Activated CD4-positive, alpha-beta T cell treated with anti-CD3 and anti-CD28 coated beads, Interleukin-2, amount 50 U/mL, for 24 hours (primary cell): ENCODE measurements at places on chromosomes 1 and 21.

DNA sequence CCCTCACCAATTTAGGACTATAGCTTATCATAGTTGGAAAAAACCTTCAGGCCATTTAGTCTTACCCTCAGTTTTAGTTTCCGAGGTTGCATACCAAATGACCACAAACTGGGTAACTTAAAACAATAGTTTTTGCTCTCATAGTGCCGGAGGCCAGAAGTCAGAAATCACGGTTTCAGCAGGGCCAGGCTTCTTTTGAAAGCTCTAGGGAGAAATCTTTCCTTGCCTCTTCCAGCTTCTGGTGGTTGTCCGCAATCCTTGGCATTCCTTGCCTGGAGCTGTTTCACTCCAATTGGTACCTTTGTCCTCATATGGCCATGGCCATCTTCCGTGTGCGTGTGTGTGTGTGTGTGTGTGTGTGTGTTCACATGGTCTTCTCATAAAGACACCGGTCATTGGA, 12.4 kb upstream of the PLXNA2 start:
- DNase-seq = no peak

DNA sequence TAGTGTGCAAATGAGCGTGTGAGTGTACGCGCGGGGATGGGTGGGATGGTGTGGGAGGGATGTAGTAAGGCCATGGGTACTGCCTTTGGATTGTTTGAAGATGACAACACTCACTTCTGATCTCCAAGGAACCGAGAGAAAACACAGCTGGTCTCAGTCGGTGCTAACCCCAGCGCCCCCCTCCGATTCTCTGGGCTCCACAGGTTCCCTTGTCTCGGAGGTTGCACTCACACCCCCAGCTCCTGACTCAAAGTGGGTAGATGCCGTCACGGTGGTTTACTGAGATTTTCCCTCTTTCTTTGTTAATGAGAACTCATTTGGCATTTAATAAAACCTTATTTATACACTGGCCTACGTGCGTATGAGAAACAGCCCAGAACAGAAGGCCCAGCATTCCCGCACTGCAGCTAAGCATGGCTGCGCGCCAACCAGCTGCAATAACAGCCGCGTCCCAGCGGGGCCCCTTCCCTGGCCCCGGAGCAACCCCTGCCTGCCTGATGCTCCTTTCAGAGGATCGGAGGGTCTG, 25.8 kb downstream of the ABCA4 start:
- DNase-seq = no peak

DNA sequence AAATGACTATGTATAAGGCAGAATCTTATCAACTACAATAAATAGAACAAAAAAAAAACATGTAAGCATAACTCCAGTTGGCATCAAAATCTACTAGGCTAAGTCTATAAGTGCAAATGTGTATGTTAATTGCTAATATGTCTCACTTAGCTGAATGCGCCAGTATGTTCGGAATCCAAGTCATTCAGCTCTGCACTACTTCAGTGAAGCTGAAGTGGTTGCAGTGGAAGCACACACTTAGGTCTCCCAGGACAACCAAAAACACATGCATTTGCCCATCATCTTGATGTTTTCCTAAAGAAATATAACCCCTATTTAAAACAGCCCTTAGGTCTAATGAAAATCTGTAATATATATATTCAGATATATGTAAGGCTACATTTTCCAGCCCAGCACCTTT, 41.0 kb upstream of the RGS2 start:
- no peak for DNase-seq

DNA sequence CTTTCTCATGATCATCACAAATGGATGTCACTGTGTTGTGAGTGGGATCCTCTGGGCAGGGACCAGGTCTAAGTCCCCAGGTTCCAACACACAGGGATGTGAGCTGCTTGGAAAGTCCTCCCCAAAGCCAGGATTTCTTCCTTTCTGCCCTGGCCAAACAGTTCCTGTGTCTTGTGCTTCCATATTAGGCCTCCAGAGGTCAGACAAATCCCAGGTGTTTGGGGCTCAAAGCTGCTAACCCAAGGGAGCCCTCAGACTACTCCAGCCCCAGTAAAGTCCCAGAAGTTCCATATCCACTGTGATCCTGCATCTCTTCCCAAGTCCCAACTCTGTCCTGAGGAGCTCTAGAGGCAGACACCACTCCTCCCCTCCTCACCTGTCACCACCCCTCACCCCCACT, 27.7 kb upstream of the MAGOH start:
- no peak for DNase-seq

DNA sequence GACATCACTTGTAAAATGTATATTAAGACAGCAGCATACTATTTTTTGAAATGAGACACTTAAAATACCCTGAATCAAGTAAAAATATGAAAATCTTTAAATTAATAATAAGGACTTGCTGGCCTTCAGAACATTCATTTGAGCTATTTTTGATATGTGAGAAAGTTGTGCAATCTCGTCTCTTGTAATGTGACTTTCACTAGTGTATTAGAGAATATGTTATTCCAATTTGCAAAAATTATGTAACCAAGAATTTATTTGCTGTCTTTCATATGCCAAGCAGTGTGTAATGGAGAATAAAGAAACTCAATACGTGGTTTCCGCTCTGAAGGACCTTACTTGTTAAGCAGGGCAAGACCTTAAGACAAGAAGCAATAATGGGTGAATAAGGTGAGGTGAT, 375.0 kb upstream of the RUNX1 start:
- DNase-seq = no peak

- no peak for DNase-seq
Measured at GRCh38 chr21:39467746-39468145, 16.0 kb downstream of the SH3BGR start.

- no peak for DNase-seq
Measured at GRCh38 chr1:153336650-153337049, 12.0 kb downstream of the PGLYRP4 start.

DNA sequence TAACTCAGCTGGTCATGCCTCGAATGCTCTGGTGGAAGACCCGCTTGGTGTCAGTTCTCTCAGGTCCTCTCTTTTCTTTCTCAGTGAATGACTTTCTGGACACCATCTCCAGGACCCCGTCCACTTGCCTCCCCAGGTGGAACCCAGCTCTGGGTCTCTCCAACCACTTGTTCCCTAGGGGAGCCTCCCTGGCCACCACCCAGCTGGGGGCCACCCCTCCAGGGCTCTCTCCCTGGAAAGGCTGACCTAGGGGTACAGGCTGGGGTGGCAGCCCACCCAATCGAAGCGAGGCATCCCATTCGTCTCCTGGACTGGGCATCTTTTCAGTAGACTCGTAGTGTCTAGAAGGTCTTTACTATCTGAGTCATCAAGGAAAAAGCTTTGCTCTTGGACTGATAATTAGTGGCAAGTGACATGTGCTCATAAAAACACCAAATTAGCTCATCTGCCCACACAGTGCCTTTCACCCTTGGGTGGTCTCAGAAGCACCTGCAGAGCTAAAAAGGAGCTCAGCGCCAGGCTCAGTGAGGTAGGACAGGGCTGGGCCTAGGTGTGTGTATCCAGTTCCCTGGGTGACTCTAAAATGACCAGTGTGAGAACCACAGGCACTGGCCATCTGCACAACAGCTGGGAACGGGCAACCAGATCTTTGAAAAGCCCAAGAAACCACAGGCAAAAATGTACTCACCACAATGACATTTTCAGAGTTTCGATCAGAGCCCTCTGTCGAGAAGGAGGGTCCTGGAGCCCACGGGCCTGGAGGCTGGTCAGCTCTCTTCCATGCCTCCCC, 2.4 kb upstream of the PDXK start:
- no peak for DNase-seq

DNA sequence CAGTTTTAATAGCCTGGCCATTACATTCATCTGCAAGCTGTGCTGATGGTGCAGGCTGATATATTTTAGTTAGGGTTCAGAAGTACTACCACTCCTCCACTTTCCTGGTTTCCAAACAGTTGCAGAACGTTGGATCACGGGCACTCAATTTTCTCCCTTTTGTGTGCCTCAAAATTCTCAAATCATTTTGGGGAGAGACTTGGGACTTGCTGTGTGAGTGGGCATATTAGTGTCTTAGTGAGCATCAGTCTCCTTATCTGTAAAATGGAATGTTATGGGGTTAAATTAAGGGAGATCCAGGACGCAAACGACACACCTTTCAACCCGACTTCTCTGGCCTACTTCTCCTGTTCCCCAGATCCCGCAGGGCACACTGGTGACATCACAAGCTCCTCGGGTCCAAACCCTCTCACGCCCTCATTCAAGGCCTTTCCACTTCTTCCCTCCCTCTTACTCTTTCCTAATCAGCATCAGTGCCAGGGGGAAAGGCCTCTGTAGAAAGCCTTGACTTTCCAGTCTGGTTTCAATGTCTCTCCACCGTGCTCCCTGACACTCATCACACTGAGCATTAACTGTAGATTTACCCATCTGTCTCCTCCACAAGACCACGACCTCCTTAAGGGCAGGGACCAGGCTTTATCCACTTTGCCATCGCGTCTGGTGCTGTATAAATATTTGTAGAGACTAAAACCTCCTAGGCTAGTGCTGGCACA, 1.2 kb downstream of the PIGP start:
- DNase-seq = no peak

DNA sequence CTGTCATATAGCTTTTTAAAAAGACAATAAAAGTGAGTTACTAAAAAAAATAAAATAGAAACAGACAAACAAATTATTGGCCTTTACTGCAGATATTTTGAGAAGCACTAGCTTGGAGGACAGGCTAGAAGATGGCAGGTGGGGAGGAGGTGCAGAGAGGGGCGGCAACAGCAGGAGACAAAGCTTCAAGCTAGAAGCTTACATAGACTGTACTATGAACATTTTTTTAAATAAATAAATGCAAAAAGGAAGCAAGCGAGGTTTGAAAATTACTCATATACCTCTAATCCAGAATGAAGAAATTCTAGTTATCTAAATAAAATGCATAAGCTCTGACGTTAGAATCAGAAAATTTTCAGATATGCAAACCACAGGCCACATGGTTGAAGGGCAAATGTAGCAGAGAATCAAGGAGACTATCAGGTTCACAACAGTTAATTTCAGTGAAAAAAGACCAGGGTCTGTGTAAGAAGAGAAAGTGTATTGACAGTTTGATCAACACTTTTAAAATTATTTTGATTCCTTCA, 54.9 kb downstream of the NRIP1 start:
- DNase-seq = no peak

- DNase-seq = no peak
Measured at GRCh38 chr21:27248814-27249213, 281.9 kb upstream of the ADAMTS5 start.

DNA sequence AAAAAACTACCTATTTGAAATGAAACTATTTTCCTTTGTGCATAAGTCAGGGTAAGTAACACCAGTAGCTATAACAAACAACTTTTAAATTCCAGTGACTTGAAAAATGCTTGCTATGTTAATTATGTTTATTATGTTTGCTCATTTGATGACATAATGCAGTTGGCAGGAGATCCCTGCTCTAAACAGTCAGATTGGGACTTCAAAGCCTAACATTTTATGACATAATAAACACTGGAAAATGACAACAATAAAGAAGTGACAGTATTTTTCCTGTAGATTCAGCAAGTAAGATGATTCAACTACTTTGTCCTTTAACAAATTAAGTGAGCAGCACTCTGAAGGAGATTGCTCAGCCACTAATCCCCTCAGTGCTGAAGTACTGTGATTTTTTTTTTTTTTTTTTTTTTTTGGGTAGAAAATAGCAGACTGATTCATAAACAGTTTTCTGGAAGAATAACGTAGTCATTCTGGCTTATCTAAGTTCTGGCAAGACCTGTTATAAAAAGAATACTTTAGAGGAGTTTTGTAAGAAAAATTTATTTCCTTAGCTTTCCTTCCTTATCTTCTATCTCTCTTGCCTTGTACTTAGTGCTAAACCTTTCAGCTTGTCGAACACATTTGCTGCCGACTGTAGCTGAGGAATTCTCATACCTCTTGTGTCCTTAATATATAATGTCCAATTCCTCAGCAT, 207.2 kb downstream of the PTGER3 start:
- DNase-seq = no peak

GRCh38 chr1:37474697-37475379, 458 bp downstream of the ZC3H12A start:
- DNase-seq = no peak

DNA sequence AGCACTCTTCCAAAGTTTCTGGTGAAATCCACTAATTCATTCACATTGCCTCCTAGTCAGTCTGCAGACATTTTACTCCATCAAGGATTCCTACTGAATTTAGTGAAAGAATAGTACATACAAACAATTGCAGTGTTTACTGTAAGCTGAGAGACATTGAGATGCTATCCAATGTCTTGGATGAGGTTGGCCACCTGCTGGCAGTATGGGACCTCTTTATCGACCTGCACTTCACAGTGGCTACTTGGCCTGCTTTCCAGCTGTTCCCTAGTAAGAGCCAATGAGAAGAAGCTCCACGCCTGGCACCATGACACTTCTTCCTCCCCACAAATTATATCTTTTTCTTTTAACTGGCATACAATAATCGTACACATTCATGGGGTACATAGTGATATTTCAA, 51.5 kb upstream of the LRIF1 start:
- no peak for DNase-seq

DNA sequence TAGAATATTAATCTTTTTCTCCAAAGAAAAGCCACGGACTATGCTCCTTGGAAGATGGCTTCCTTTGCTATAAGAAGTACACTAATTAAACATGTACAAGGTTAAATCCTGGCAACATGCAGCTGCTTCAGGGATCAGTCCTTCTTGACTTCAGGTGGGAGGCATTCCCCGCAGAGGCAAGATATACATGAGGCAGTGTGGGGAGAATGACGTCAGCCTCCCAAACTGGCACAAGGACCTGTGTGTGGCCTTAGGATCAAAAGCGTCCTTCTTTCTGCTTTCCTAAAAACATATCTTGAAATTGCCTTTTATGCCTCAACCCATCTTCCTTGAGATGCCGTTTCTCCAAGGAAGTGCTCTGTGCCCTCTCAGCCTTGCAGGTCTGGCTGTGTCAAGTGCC, 90.3 kb downstream of the WLS start:
- no peak for DNase-seq

DNA sequence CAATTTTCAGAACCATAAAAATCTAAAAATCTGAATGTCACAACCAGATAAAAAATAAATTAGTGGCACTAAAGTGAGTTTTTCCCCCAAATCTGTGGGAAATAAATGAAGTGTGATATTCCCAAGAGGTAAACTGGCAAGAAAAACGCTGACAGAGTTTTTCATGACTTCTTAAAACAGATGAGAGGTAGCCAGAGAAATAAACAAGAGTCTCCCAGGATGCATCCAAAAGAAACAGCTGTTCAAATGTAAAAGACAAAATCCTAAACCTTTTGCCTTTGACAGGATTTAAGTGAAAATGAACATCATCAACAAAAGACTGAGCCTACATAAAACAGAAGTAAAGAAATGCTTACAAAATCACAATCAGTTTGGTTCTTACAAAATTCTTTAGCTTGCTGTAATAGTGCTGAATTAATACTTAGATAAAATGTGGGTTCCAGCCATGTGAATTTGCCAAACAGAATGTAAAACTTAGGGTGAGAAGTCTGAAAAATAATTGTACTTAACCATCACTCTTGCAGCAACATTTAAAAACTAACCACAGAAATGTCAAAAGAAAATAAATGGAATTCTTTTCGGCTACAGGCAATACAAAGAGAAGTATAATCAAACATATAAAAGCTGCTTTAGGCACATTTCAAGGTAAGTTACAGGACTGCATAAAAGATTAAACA, 133.6 kb downstream of the EIF4G3 start:
- no peak for DNase-seq

GRCh38 chr1:188363943-188364342, 1535.2 kb downstream of the PLA2G4A start:
- DNase-seq = no peak

GRCh38 chr1:112141923-112142322, 152.5 kb upstream of the KCND3 start:
- no peak for DNase-seq

GRCh38 chr1:185774394-185774793, 40.2 kb downstream of the HMCN1 start:
- DNase-seq = no peak

- DNase-seq = no peak
Measured at GRCh38 chr21:31623664-31624063, 35.8 kb upstream of the SOD1 start.
